ENCODE measurements at places on chromosomes 13 and 19.

DNA sequence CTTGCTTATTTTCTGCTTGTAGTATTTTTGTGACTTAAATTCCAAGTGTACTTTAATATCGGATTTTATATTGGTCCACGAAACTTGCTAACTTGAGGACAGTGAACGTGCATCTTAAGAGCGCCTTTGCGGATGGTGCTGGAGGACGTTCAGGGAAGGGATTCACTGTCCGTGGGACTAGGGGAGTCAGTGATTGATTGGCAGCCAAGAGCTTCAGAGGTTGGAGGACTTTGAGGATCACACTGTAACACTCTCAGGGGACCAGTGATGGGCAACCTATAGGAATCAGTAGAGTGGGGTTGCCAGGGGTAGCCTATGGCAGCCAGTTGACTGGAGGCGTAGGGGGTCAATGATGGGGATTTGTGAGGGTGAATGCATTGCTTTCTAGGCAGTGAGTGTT, 516 bp downstream of the ZNF175 start:
- DNase-seq: peak; percentile 23

- no peak for DNase-seq
Observed at GRCh38 chr13:23928985-23929384, 31.7 kb upstream of the C1QTNF9B start.

- no peak for DNase-seq
Observed at GRCh38 chr19:35437406-35437951, 10.6 kb upstream of the FFAR2 start.

DNA sequence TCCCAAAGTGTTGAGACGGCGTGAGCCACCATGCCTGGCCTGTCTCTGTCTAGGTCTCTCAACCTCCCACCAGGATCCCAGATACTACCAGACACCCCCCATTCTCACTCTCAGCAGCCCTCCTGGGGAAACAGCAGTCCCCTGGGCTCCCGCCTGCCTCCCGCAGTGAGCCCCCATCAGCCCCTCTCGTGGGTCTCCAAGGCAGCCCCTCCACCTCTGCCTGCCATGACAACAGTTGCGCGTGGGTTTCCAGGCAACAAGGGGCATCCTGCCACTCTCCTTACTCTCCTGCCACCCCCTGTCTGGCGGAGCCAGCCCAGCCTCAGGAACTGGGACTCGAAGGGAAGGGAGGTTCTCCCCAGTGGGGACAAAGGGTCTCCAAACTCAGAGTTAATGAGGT, 5.2 kb downstream of the LRRC4B start:
- no peak for DNase-seq

- no peak for DNase-seq
Observed at GRCh38 chr13:75430436-75431209, 51.3 kb downstream of the TBC1D4 start.

GRCh38 chr13:23870356-23871140, 18.7 kb downstream of the MIPEP start:
- no peak for DNase-seq

- peak; percentile 39 for DNase-seq
Observed at GRCh38 chr19:2631213-2631821, 71.2 kb downstream of the GNG7 start.
